ENCODE measurements at places on chromosomes 12 and 14. TPM values are rescaled to one million over a fixed set of nuclear protein-coding genes. Genes with fewer than 3 reads are reported as not detected.

- peak; percentile 74 for DNase-seq
Observed at GRCh38 chr12:94186278-94187241, 38.2 kb downstream of the PLXNC1 start.

DNA sequence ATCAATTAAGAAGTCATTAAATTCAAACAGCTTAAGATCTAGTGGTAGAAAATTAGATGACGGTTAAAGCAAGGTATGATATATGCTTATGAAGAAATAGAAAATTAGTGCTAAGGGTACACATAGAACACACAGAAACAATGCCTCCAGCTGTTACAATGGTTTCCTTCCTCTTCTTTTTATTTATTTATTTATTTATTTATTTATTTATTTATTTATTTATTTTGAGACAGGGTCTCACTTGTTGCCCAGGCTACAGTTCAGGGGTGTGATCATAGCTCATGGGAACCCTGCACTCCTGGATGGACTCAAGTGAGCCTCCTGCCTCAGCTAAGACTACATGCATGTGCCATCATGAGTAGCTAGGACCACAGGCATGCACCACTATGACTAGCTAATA, 34.9 kb upstream of the PTPRR start:
- DNase-seq, result no peak

Gene ALX1
- polyA plus RNA-seq, result 26.5 TPM

GRCh38 chr12:127060310-127060847, 1206.6 kb upstream of the TMEM132C start:
- DNase-seq, result no peak

Gene FLVCR2
- 10.1 TPM for polyA plus RNA-seq

DNA sequence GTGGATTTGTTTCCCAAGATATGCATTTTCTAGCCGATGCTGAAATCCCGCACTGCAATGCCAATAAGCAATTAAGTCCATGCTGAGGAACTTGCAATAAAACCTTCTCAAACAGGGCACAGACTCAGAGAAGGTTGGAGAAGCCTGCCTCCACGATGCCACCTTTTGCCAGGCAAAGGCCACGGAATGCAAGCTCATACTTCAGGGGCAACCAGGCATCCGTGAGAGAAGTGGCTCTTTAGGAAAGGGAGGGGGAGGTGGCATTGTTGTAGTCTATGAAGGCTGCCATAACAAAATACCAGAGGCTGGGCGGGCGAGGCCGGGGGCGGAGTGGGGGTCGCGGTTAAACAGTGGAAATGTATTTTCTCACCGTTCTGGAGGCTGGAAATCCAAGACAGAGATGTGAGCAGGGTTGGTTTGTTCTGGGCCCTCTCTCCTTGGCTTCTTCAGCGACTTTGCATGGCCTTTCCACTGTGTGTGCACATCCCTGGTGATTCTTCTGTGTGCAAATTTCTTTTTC, 689.5 kb downstream of the VRK1 start:
- DNase-seq, result no peak

Gene SCN8A
- 3.4 TPM for polyA plus RNA-seq

- no peak for DNase-seq
Observed at GRCh38 chr12:65681226-65681625, 143.1 kb upstream of the HMGA2 start.

Gene CCDC177
- polyA plus RNA-seq, result 0.05 TPM

- no peak for DNase-seq
Observed at GRCh38 chr12:107670999-107671643, 14.5 kb upstream of the PWP1 start.

Gene GYS2
- 0.17 TPM for polyA plus RNA-seq

- no peak for DNase-seq
Observed at GRCh38 chr14:92277031-92277430, 45.9 kb upstream of the SLC24A4 start.

Gene SLC2A14
- 0.67 TPM for polyA plus RNA-seq

- DNase-seq, result no peak
Observed at GRCh38 chr12:111643427-111643826, 42.3 kb downstream of the BRAP start.

GRCh38 chr14:57046175-57046574, 222.5 kb downstream of the EXOC5 start:
- DNase-seq, result no peak

DNA sequence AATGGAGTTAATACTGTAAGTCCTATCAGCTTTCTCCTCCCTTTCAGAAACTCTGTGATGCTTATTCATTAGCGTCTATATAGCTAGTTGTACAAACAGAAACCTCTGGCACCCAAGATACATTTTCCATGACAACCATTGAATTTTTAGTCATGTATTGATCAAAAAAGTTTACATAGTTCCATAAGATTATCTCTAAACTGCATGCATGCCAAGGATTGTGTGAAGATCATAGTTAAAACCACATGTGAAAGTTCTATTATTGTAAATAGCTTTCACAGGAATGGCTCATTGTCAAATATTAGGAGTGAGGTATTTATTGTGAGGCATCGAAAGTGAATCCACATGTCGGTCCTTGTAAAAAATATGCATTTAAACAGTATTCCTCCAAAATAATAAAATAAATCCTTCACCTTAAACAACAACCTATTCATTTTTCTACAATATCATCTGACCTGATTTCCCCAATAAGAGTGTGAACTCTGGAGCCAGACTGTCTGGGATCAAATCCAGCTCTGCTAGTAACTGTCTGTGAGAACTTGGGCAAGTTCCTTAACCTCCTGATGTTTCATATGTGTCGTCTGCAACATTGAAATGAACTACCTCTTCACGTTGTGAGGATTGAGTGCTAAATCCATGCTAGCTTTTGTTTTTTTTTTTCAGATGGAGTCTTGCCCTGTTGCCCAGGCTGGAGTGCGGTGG, 10.6 kb upstream of the CDKL1 start:
- no peak for DNase-seq

GRCh38 chr14:93958567-93959238, 17.7 kb downstream of the ASB2 start:
- DNase-seq, result no peak

Gene CPSF6
- 137 TPM for polyA plus RNA-seq

Gene DCN
- polyA plus RNA-seq, result 366 TPM

DNA sequence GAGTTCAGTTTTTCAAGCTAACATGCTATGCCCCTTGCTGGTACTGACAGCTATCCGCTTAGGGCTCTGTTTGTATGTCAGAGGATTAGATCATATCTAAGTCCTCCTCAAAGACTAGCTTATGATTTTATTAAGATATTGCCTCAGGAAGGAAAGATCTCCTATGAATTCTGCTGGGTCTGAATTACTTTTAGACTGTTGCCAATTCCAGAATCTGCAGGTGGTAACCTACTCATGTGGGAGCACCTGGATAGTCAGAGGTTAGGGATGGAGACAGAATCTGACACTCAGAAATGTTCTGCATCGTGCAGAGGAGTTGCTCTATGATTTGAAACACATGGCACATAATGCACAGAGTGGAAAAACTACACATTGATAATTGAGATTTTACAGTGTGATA, 843.4 kb downstream of the SLC6A15 start:
- DNase-seq, result no peak

DNA sequence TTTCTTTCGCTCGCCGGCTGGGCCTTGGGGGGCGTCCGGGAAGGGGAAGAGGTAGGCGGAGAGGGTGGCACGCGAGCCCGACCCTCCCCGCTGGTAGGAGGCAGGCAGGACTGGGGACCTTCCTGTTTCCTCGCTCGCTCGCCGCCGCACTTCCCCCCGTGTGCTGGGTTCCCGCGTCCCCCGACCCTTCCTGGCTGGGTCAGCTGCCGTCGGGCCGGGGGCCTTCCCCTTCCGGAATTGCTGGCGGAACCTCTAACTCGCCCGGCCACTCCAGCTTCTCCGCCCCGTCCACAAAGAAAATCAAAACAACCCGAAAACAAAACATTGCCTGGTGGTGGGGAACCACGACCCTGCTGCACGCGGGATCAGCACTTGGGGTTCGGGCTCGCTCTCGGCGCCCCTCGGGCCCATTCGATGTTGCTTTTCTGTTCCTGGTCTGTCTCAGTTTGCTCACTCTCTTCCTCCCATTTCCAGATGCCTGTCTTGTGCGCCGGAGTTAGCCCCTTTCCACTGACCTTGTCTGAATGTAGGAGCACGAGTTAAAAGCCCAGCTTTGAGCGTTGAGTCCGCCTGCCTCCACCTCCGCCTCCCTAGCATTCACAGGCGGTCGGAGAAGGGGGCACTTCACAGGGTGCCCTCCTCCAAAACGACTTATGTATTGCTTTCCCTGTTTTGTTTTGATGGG, 581 bp downstream of the PAPOLA start:
- peak; percentile 56 for DNase-seq

DNA sequence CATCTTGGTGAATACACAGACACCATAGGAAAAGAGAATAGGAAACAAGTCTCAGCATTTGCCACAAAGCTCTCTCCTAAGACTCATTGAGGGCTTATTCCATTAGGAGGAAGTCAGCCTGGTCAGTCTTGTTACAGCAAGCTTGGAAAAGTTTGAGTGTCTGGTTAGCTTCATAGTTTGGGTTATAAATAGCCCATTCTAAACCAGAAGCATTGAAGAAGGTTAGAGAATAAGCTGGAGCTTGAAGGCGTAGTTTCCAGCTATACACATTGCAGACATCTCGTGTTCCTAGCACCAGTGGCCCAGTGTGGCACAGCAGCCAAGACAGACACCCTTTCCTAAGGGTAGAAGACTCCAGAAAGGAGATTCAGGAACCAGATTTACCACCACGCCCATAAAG, 168.8 kb upstream of the RBM19 start:
- DNase-seq, result no peak

Gene SLC25A3
- 728 TPM for polyA plus RNA-seq

GRCh38 chr14:106694638-106695393, 1168.4 kb downstream of the TMEM121 start:
- no peak for DNase-seq

GRCh38 chr12:52391618-52392002, 6.2 kb upstream of the KRT84 start:
- DNase-seq, result no peak

- no peak for DNase-seq
Observed at GRCh38 chr14:72688990-72689671, 204.8 kb downstream of the DPF3 start.

- DNase-seq, result no peak
Observed at GRCh38 chr12:75892731-75893408, 138.7 kb downstream of the PHLDA1 start.

DNA sequence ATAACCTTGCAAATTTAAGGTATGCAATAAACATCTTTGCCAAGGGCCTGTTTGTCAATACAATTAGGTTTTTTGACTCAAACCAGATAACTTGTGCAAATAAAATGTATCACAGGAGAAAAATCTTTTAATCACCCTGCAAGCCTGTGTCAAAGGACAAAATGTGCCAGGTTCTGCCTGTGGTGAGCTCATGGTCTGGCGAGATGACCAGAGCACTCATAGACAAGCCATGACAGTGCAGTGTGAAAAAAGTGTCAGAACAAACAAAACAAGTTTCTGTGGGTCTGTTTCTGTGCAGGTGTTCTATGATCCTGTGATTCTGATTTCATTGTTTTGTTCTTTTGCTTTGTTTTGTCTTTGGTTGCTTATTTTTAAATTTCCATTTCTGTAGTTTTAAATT, 847.2 kb downstream of the VRK1 start:
- no peak for DNase-seq

DNA sequence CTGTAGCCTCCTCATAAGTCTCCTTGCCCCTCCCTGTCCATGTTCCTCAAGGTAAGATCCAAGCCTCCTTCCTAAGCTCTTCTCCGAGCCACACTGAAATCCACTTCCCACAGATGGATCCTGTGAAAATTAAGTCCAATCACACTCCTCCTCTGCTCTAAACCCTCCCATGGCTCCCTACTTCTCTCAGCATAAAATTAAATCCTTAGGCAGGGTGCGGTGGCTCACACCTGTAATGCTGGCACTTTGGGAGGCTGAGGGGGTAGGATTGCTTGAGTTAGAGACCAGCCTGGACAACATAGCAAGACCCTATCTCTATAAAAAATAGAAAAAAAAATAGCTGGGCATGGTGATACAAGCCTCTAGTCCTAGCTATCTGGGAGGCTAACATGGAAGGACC, 2.3 kb downstream of the PHETA1 start:
- no peak for DNase-seq

DNA sequence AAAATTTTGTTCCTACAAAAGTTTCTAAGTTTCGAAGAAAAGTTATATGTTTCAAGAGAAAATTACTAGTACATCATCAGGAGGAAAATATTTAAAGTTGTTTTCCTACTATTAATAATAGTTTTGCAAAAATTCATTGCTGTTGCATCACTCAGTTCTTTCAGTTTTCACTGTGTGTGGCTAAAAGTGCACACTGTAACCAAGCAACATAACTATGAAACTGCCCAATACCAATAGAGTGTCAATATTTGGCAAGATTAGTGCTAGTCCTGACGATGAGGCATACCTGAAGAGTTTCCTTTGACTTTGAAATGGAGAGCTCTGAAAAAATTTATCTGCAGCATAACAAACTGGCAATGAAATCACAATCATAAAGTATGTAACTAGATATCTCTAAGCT, 194.3 kb downstream of the CPNE8 start:
- no peak for DNase-seq

DNA sequence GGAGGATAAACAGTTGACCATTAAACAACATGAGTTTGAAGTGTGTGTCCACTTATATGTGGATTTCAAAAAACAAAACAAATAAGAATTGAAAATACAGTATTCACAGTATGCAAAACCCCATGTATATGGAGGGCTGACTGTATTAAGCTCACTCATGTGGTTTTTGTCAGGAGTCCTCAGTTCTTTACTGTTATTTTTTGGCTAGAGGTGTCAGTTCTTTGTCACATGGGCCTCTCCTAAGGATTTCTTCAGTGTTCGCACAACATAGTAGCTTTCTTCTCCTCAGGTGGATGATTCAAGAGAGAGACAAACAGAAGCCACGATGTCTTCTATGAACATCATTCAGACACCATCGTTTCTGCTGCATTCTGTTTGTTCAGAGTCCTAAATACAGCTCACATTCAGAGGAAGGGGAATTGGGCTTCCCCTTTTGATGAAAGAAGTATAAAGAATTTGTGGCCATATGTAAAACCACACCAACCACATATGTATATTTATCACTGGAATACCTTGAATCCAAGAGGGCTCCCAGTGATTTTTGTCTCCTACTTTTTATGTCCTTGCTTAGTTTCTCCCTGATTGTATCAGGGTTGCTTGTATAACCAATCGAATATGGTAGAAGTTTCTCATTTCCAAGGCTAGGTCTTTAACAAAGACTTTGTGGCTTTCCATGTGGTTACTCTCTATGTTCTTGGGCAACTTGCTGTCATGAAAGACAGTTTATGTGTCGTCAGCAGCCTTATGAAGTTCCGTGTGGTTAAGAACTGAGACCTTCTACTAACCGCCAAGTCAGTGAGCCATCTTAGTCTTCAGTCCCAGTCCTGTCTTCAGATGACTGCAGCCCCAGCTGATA, 18.9 kb downstream of the MNAT1 start:
- DNase-seq, result no peak

DNA sequence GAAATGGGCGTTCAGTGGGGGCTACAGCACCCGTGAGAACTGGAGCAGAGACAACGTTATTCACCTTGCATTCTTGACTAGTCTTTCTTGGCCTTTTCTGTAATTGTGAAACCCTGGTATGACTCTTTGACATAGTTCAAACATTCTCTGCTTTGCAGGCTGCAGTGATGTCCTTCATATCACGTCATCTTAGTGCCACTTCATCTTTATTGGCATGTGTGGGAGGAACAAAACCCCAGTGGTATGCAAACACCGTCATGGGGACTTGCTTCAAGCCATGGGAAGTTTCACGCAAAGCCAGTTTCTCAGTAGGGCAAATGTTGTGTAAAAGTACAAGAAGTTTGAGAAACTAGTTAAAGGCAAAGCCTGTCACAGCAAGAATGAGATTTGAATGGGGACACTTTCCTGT, 20.2 kb upstream of the DUSP16 start:
- no peak for DNase-seq

Gene GARIN6
- not detected for polyA plus RNA-seq

- DNase-seq, result no peak
Observed at GRCh38 chr14:60922050-60922449, 58.8 kb downstream of the TRMT5 start.

Data from left kidney (tissue), 8 donors.